ENCODE measurements at places on chromosomes 7 and 10.

- DNase-seq, result no peak
Measured at GRCh38 chr7:66558660-66559465, 69.8 kb upstream of the KCTD7 start.

GRCh38 chr7:36037121-36037662 is 115.9 kb upstream of the EEPD1 start:
- no peak for DNase-seq

- DNase-seq, result no peak
Measured at GRCh38 chr7:117435475-117436043, 8.3 kb upstream of the ASZ1 start.

GRCh38 chr10:75276069-75276872 is 40.5 kb upstream of the COMTD1 start:
- no peak for DNase-seq

GRCh38 chr7:108038986-108039385 is 36.0 kb upstream of the LAMB1 start:
- DNase-seq, result no peak

DNA sequence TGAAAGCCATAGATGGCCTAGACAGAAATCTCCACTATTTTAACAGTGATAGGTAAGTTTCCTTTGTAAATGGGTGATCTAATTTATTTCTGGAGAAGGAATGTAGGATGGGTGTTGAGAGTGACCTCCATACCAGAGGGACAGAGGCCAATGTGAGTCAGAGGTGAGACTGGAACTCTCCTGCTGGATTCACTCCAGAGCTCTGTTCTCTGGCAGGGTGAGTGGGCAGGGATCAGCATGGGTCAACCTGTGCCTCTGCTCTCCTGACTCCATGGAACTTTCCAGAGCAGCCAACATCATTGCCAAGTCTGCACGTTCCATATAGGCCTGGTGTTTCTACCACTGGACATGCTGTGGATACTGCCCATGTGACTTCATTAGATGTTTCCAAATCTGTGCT is 11.4 kb downstream of the AKR1C3 start:
- DNase-seq, result no peak

- no peak for DNase-seq
Measured at GRCh38 chr10:29627201-29628132, 7.3 kb downstream of the SVIL start.

- no peak for DNase-seq
Measured at GRCh38 chr7:4791738-4792536, 16.5 kb downstream of the AP5Z1 start.

DNA sequence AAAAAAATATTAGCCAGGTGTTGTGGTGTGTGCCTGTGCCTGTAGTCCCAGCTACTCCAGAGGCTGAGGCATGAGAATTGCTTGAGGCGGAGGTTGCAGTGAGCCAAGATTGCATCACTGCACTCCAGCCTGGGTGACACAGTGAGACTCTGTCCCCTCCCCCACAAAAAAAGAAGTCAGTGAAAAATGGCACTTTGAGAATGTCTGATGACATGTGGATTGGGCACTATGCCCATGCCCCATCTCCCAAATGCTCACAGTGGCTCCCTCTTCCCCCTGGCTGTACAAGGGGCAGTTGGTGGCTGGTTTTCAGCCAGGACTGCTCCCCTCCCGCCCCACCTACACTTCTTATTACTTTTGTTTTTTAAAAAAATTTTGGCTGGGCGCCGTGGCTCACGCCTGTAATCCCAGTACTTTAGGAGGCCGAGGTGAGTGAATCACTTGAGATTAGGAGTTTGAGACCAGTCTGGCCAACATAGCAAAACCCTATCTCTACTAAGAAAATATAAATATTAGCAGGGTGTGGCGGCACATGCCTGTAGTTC is 26.1 kb downstream of the IL15RA start:
- DNase-seq, result no peak

Measured in esophagus squamous epithelium (tissue), 5 donors.